Kidney (tissue), 22 donors: ENCODE measurements at places on chromosomes 2 and 18.

- DNase-seq = no peak
Measured at GRCh38 chr2:84940088-84940470, 30.9 kb upstream of the KCMF1 start.

DNA sequence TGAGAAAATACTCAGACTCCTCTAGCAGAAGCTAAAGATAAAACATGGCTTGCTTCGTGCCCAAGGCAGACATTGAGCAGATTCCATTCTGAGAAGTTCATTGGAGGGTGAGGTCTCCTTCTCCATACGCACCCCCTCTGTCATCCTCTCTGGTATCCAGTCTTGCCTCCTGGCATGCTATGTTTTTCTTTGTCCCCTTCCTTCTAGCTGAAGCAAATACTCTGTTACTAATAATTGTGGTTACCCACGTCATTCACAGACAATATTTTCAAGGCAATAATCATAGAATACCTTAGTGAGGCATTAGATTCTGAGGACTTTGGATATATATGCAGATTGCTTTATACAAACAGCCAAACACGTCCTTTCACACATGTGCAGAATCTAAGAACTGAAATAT lies 66.2 kb upstream of the KLF7 start:
- DNase-seq = no peak

DNA sequence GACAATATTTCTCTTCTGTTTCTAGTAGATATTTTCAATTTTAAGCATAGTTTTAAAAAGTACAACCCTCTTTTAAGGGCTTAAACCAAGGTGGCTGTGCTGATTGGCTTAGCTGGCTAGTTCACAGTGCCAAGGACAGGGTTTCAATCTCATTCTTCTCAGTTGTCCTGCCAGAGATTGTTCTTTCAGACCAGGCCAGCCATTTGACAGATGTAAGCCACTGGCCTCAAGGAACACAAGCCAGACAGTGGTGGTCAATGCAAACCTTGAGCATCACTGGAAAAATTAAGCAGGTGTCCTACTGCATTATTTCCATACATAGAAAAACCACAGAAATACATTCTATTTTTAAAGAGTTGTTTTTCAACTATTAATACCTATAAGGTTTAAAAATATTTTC lies 5.9 kb downstream of the RNF103 start:
- no peak for DNase-seq

DNA sequence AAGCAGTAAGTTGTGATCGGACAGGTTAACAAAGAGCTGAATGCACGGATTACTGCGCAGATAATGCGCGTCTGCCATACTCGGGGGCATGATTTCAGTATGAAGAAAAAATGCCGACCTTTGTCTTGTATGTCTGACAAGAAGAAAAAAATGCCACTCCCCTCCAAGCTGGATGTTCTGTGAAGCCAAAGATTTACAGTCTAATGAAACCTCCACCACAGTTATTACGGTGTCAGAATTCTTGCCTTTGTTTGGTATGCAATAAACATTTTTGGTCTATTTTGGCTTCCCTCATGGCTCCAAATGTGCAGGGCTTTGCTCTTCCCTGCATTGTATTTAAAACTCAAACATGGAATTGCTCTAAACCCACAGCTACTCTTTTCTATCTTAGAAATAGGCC lies 72.2 kb upstream of the THUMPD2 start:
- no peak for DNase-seq

DNA sequence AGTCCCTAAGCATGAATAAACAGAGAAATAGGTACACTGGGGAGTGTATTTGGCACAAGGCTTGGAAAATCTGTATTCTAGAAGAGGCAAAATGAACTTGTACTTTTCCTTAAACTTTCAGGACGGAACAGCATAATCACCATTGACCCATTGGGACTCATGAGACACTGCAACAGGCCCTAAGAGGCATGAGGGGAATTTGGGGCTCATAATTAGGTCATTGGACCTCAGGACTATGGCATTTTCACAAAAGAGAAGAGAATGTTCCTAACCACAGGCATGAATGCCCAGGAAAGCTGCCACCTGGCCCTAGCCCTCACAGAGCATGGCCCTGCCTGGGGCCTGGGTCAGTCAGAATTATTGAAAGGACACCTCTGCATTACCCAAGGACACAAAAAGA lies 67.9 kb upstream of the PIK3C3 start:
- no peak for DNase-seq

DNA sequence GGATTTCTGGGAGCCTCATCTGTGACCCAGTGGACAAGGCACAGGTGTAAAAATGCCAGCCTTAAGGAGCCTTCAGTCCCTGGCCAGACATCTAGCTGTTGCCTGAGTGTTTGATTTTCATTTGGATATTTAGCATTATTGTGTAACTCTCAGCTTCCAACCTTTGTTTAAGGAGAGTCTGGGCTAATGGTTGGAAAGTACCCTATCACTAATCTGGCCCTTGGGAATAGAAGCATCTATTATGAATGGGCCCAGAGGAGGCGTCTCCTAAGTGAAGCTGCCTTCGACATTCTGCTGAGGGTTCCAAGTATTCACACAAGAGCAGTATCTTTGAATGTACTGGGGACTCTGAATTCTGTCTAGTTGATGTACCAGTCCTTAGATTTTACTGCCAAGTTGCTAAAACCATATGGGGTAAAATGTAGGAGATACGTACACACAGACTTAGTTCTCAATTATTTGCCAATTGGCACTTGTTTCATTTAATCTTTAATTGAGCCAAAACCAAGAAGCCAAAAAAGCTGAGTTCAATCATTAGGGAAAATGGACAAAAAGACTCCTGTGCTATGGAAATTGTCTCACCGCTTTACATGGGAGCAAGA lies 7.2 kb upstream of the ANKRD29 start:
- no peak for DNase-seq

DNA sequence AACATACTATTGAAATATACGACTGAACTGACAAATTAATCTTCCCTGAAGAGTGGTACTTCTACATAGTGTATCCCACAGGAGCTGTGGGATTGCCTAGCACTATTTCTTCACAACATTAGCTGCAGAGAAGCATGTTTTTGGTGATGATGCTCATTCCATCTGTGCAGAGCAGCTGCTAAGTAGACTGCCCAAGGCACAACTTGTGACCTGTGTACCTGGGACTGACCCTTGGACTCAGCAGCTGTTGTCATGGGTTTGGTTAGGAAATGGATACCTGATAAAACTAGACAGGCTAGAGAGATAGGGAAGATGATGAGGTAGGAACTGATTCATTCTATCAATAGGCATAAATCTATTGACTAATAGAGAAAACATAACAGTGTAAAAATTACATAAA lies 1204.0 kb downstream of the DSC3 start:
- no peak for DNase-seq

GRCh38 chr2:119873350-119874315 lies 113.9 kb downstream of the PTPN4 start:
- no peak for DNase-seq

GRCh38 chr2:218513676-218514075 lies 54.5 kb downstream of the USP37 start:
- no peak for DNase-seq

DNA sequence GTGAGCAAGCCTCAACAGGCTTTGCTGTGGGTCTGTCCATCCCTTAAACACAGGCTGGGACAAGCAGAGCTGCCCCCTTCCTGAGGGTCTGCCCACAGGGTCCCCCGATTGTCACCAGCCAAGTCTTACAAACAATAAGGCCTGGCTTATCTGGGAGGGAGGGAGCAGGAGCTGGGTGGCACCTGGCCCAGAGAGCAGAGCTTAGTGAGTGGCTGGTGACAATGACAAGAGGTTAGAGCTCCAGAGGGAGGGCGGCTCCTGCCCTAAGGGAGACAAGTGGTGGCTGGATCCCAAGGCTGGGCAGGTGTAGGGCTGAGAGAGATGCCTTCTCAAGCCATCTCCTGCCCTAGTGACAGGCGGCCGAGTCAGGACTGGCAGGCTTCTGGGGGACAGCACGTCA lies 125.5 kb downstream of the KLHL29 start:
- no peak for DNase-seq

- no peak for DNase-seq
Measured at GRCh38 chr2:36545871-36546416, 52.0 kb downstream of the FEZ2 start.

DNA sequence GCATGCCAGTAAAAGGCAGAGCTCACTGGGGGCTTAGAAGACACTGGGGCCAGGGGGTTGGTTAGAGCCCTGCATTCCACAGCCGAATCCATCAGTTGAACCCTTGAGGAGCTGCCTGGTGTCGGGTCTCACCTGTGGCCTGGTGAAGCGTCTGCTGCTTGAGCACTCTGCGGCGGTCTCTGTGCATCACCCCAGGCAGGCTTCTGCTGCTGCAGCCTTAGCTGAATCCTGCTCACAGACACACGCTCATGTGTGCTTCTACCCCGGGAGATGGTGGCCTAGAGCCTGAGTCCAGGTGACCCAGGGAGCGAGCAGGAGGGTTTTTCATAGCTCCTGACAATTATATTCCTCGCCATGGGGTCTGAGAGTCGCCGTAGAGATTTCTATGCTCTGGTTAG lies 192.1 kb downstream of the MGAT5 start:
- no peak for DNase-seq

DNA sequence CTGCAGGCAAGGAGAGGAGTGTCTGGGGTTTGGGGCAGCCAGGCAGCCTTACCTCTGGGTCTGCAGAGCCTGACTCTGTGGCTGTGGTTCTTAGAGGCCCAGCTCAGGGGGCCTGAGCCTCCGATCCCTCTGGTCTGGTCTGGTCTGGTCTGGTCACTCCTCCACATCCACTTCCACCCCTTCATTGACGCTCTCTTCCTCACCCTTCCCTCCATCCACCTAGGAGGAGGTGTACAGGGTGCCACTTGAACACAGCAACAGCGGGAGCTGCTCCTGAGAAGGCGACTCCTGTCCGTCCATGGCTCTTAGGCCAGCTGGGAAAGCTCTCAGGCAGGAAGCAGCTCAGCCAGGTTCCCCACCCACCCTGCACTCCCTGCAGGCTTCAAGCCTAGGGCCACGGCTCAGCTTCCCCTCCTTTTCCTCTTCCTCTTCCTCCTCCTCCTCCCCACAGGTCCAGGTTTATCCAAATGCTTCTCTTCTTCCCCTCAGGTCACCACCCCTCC lies 16.9 kb downstream of the GPR55 start:
- DNase-seq = no peak

DNA sequence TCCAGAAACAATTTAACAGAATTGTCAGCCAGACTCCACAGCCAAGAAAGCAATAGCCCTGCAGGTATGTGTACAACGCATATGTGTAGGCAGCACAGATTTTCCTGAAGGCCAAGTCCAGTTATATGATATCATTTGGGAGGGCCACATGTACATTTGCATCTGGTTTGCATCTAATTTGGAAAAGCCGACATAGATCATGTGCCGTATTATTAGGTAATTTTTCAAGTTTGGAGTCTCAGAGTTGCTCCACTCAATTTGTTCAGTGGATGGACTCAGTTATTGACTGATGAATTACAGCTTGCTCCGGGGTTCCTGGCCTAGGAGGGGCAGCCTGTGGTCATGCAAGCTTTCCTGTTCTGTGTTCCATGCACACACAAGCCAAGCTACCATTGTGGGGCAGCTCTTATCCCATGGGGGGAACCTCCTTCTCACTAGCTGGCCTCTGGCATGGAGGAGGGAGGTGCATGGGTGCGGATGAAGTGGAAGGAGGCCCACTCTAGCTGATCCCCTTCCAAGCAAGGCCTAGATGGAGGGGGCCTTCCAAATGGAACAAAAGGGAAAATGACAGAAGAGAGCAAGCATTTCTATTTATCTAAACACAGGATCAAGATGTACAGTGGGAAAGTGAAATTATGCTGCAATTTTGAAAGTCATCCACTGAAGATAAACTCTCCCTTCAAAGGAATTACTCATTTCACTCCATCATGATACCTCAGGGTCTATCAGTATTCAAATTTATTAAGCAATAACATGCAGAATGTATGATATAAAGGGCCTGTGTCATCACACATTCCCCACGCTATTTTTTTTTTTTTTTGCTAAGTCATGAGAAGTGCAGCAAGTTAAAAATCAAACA lies 202.6 kb upstream of the SMAD2 start:
- DNase-seq = peak; percentile 33
